AG08395 (cell line): ENCODE measurements at places on chromosomes 7 and 10.

- DNase-seq = no peak
Observed at GRCh38 chr10:4501306-4501705, 324.7 kb upstream of the AKR1E2 start.

- no peak for DNase-seq
Observed at GRCh38 chr7:92794391-92794790, 42.0 kb downstream of the CDK6 start.

GRCh38 chr7:157637216-157637949, 300.6 kb downstream of the DNAJB6 start:
- no peak for DNase-seq

- peak; percentile 71 for DNase-seq
Observed at GRCh38 chr10:127117125-127117524, 79.3 kb downstream of the INSYN2A start.

- no peak for DNase-seq
Observed at GRCh38 chr10:116636976-116637375, 16.2 kb downstream of the PNLIPRP2 start.

- no peak for DNase-seq
Observed at GRCh38 chr10:124381011-124381611, 37.6 kb downstream of the OAT start.

DNA sequence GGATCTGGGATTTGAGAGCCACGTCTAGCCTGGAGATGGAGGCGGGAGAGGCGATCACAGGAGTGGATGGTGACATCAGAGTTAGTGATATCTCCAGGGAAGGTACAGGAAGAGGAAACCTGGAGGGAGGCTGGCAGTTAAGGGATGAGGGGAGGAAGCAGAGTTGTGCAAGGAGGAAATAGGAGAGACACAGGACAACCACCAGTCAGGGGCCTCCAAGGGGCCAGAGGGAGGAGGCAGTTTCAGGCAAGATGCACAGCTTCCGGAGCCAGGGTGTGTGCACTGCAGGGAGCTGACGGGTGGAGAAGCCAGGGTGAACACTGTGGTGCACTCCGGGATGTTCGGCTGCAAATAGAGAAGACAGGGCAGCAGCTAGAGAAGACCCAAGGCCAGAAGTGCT, 141.2 kb downstream of the GLI3 start:
- DNase-seq = no peak

DNA sequence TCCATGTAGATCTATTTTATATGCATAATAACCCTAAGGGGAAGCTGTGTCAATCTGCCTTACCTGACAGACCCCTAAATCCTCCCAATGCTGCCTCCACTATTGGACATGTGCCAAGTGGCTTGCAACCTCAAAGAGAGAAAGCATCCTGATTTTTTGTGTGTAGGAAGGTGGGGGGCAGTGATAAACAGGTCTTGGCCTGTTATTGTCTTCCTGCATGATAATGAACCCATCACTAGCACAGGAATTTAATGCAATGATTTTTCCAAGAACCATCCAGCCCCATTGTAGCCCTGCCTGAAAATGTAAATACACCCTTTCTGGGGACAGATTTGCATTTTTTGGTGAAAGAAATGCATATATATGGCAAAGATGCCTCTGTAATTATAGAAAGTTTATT, 850.2 kb downstream of the LRMDA start:
- DNase-seq = no peak

DNA sequence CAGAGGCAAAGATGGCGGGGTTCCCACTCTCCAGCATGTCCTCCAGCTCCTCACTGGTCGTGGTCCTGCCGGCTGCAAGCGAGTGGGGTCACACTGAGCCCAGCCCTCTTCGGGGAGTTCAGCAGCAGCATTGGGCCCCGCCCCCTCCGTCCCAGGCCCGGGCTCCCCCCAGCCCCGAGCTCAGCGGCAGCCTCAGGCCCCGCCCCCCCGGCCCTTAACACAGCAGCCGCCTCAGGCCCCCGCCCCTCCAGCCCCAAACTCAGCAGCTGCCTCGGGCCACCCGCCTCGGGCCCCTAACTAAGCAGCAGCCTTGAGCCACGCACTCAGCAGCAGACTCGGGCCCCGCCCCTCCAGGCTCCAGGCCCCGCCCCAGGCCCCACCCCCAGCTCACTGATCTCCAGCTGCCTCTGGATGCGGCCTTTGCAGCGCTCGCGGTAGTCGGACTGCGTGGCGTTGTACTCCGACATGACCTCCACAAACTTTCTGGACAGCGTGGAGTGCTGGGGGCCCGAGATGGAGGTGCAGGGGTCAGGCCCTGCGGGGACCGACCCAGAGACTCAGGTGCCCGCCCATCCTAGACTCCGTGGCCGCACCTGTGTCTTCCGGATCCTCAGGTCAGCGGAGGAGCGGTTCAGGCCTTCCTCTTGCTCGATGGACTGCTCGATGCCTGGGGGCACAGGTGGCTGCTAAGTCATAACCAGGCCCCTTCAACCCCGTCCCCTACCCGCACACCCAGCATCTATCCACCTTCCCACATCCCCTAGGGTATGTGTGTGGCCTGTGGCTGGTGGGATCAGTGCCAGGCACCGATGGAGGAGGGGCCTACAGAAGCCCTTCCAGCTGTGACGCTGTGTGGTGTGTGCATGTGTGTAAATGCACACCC, 15.5 kb downstream of the STX1A start:
- peak; percentile 67 for DNase-seq

GRCh38 chr7:28958980-28959347, 834 bp upstream of the TRIL start:
- no peak for DNase-seq

DNA sequence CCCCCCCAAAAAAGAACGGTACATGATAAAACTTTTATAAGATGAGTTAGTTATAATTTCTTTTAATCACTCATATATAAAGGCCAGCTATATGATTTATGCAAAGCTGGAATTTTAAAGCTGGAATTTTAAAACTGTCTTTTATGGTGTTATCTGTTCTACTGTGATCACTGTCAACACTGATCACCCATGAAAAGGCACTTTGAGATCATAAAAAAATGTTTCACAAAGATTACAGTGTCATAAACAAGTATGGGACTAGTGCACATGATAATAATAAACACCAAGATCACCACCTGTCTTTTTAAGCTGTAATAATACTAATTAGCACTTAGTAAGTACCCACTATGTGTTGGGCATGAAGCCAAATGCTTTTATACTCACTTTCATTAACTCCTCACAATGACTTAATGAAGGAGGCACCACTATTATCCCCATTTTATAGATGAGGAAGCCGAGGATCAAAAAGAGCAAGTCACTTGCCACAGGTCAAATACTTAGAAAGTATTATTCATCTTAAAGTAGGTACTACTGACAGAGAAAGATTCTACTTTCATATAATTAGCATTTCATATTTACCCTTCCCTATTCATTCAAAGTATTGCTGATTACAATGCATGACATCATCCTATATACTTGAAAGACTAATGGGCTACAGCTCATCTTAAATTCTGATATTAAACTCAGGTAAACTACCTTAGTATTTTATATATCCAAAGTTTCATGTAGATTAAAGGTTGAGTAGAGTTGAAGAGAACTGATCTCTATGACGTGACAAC, 8.3 kb upstream of the RHOBTB1 start:
- no peak for DNase-seq

GRCh38 chr10:88617772-88618300, 31.3 kb downstream of the LIPJ start:
- DNase-seq = no peak

DNA sequence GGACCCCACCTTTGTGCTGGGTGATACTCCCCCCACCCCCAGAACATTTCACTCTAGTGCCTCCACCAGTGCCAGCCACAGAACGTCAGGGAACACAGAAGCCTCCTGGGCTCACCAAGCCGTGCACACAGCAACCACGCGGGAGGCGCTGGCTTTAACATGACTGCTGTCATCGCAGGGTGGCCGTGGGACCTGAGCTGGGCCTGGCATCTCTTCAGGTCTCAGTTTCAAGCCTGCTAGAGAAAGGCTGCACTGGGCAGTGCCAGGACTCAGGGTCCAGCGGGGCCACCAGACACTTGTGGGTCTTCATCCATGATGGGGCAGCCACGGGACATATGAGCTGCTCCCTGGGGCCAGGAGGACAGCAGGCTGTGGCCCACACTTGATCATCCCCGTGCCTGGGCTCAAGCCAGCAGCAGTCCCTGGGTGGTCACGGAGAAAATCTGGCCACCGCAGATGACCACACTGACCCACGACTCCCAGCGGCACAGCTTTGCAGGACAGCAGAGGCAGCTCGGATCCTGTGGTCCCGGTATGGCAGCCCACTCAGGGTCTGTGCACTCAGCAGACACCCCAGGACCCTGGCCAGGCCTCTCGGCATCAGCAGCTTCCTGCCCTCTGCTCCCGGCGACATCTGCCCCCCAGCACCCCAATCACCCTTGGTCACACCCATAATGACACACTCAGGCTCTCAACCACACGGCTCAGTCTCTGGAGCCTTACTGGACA, 44.2 kb downstream of the CAMK2B start:
- no peak for DNase-seq

GRCh38 chr7:128025380-128025779, 5.9 kb downstream of the LRRC4 start:
- DNase-seq = no peak

- DNase-seq = no peak
Observed at GRCh38 chr10:105073999-105074398, 432.9 kb downstream of the SORCS3 start.

DNA sequence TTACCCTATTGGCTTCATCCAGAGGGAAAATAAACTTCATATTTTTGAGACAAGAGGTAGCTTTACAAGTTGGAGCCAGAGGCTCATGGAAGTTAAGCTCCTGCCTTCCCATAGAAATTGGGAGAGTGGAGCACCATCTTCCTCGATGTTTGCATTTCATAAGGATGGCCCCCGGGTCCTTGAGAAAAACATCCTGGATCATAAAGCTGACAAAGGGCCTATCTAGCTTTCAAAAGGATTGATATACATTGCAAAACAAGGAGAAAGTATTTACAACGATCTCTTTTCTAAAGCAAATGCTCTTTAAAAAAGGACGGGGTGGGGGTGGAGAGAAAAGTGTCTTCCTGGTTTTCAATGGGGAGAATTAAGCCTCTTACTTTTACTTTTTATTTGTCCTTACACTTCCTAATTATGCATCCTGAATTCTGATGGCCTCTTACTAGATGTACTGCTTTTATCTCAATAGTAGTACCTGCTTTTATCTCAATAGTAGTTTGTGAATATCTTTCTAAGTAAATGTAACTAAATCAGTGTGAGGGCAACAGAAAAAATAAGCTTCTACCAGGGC, 65.6 kb downstream of the PTPRZ1 start:
- no peak for DNase-seq

GRCh38 chr7:861222-861621, 15.1 kb upstream of the GET4 start:
- DNase-seq = no peak

DNA sequence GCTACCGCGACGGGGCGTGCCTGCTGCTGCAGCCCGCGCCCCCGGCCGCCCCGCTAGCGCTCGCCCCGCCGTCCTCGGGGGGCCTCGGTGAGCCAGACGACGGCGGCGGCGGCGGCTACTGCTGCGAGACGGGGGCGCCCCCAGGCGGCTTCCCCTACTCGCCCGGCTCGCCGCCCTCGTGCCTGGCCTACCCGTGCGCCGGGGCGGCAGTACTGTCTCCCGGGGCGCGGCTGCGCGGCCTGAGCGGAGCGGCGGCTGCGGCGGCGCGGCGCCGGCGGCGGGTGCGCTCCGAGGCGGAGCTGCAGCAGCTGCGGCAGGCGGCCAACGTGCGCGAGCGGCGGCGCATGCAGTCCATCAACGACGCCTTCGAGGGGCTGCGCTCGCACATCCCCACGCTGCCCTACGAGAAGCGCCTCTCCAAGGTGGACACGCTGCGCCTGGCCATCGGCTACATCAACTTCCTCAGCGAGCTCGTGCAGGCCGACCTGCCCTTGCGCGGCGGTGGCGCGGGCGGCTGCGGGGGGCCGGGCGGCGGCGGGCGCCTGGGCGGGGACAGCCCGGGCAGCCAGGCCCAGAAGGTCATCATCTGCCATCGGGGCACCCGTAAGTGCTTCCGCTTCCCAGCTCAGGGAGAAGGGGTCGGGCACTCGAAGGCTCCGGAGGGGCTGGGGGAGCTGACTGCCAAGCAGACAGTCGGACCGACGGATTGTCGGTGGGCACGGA, 761 bp downstream of the PTF1A start:
- DNase-seq = no peak

DNA sequence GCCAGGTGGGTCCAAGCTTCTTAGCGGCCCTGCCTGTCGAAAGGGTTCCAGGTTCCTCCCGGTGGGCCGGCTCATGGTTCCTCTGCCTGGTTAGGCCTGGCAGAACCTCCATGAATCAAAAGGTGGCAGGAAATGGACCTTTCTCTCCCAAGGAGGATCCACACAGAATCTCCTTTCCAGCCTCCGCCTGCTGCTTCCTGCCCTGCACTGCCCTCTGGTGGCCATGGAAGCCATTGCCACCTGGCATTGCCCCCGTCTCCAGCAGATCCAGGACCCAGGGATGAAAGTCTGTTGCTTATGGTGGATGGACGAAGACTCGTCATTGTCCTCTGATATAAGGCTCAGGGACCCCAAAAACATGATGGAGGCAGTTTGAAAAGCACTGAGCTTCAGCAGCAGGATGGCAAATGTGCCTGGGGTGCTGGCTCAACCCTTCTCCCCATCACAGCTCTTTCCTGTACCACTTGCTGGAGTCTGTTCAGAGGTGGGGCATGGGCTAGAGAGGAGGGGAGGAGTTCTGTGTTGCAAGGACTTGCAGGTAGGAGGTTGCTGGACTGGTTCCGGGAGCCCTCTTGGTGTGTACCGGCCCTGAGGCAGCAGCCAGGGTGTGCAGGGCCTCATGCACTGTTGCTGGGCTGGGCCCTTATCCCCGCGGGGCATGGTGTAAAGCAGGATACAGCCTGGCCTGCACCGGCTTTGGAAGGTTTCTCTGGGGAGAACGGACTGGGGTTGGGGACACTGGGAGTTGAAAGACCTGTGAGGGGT, 11.3 kb upstream of the INMT start:
- peak; percentile 94 for DNase-seq
